NCI-H345 (cell line): ENCODE measurements at places on chromosomes 4 and X.

DNA sequence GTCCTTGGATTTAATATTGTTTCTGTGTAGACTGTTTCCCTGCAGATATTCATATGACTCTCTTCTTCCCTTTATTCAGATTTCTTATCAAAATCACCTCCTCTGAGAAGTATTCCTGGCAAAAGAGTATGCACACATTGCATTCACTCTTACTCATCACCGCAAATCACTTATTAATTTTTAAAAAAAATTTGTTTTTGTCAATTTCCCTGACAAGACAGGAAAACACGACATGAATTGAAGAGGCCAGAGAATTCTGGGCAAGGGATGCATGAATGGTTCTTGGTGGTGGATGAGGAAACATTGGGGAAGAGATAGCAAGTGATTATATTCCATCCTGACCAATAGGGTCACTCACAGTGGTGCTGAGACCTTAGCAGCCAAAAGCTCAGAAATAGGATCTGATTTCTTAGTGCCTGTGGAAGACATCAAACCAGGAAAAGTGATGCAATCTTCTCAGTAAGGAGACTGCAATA is 522.5 kb upstream of the AGA start:
- DNase-seq, result no peak

DNA sequence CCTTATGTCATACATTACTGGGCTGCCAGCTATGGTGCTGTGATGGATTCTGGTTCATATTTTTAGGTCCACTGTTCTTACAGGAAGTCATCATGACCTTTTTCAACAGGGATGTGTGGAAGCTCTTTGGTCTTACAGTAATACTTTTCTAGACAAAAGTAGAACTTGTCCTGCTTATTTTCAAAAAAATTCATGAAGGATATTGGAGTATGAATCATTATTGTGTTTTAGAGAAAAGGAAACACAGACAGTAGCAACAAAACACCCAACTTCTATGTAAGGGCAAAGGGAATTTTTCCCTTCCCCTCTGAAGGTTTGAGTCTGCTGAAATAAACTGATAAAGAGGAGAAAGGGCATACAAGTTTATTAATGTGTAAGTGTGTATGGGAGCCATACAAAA is 54.7 kb upstream of the FAM9C start:
- DNase-seq, result no peak

DNA sequence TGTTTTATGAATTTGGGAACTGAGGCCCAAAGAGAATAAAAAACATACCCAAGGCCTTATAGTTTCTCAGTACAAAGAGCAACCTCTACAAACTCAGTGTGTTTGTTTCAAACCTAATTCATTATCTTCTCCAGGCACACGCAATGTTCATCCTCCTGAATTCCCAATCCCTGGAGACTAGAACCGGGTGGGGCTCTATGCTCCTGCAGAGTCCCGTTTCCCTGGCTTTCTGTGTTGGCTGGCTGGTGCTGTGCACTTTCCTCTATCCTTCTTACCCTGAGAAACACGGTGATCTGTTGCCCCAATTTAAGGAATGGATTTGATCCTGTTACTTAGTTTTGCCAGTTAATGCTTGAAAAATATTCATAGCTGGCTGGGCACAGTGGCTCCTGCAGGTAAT is 63.9 kb downstream of the FGFBP1 start:
- DNase-seq, result no peak

DNA sequence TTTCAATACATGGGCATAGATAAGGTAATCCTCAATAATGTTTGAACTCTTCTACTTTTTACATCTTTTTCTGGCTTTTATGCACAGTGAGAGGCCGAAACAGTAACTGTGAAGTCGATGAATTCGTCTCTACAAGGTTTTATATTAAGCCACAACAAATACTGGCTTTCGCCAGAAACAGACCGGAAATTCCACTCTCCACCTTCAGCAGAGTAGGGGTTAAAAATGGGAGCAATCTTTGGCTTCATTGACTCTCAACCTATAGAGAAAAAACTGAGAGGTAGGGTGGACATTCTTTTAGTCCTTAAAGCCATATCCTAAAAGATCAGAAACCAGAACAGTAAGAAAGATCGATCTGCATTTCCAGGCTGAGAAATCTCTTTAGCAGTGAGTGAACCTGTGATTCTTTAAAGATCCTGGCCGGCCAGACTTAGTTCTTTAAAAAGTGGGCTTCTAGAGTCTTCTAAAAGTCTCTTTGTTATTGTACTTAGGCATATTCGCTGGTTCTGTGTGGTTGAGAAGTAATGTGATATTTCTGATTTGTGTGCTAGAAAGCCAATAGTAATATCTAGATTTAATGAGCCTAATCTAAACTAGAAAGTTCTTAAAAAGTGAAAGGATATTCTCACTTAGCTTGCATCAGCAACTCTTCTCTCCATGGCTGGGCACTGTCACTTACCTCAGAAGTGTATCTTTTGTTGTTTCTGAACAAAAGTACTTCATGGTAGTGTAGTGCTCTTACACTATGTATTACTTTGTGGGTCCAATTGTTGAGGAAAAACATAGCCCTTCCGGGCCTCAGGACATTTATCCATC is 2.0 kb downstream of the HSPA4L start:
- DNase-seq, result no peak

- DNase-seq, result no peak
Observed at GRCh38 chr4:78320349-78320935, 231.1 kb upstream of the ANXA3 start.

DNA sequence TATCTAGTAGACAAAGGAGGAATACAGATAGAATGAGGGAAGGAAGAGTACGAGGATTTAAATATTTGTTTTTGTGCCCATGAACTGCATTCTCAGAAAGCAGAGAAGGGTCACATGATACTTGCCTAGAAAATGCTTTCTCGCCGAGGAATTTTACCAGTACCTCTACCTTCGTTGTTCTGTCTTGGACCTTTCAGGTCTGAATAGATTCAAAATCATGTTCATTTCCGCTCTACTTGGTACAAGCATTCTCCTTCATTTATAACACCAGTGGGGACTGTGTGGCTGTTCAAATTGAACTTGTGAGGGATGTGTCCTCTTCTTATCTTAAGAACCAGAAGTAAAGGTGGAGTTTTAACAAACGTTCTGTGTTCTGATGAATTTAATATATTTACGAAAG is 1.9 kb downstream of the USP38 start:
- no peak for DNase-seq

DNA sequence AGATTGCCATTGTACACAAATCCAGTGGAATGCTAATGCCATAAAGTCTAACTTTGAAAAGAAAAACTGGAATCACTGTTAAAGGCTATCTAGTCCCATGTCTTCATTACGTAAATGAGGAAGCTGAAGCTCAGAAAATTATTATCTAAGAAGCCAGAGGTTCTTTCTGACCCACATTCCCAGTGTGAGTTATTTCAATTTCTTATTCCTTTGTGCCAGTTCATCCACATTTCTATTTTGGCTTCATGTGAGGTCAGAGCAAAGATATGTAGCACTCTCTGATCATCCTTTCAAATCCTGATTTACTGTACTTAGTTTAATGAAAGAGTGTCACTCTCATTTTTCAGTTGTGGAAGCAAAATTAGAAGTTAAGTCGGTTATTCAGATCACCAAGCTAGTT is 24.6 kb upstream of the NWD2 start:
- DNase-seq, result no peak

- no peak for DNase-seq
Observed at GRCh38 chrX:56798339-56798711, 69.3 kb downstream of the NBDY start.

- DNase-seq, result no peak
Observed at GRCh38 chr4:74330295-74330750, 22.1 kb downstream of the EPGN start.

DNA sequence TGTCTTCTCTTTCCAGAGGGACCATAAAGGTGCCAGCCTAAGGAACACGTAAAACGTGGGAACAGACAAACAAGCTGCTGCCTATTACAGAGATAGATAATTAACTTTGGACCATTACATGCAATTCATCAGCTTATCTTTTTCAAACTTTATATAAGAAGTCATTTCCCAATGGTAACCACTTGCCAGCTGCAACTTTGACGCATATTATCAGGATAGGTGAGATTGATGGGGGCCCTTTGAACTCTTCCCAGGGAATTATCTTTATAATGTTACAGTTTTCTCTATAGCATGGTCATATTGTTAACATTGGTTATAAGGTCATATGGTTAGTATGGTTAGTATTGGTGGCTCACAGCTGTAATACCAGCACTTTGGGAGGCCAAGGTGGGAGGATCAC is 94.1 kb upstream of the BMP2K start:
- no peak for DNase-seq

GRCh38 chr4:90603540-90603939 is 476.3 kb downstream of the CCSER1 start:
- DNase-seq, result no peak

DNA sequence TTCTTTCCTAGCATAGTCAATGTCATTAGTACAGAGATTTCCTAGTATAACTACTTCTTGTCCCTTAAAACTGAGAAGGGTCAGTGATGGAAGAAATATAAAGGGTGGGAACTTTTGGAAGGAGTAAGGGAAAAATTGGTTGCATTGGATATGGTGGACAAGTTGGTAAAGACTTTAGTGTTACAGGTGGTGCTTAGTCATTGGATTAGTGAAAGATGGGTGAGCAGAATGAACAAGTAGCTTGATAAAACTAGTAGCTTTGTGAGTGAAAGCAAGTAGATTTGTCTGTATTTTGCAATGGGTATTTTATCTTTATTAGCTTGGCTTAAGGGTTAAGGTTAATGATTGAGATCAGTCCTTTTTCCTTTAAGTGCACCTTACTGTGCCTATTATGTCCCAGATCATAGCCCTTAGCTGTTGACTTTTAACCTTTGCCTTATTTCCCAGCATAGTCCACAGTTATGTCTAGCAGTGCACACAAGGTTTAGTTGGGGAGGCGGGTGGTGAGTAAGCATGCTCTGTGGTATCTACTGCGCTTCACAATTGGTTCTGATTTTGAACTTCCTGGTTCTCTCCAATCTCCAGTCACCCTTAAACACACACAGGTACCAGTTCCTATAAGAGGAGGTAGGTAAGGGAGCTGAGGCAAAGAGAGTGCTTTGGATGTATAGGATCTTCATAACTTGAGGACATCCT is 9.5 kb downstream of the WDR44 start:
- DNase-seq, result no peak
